Ureter (tissue), 1 donor: ENCODE measurements at places on chromosomes 5 and 9. TPM values are rescaled to one million over a fixed set of nuclear protein-coding genes. Genes with fewer than 3 reads are reported as not detected.

PKN3 gene
- 11.1 TPM for total RNA-seq

GZMA gene
- 2.1 TPM for total RNA-seq

- DNase-seq = no peak
These were observed 23.9 kb downstream of the ERGIC1 start for GRCh38 chr5:172857982-172858381.

DNA sequence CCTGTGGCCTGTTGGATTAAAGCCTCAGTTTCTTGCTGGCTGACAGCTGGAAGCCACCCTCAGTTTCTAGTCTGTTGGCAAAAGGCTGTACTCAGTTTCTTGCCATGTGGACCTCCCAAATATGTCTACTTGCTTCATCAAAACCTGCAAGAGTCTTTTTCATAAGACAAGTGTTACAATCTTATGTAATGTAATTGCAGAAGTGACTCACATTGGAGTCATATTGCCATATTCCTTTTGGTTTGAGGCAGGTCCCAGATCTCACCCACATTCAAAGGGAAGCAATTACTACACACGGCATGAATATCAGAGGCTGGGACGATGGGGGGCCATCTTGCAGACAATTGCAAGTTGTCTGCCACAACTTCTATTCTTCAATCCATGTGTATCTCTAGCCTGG lies 286.7 kb upstream of the IL12B start:
- DNase-seq = no peak

DNA sequence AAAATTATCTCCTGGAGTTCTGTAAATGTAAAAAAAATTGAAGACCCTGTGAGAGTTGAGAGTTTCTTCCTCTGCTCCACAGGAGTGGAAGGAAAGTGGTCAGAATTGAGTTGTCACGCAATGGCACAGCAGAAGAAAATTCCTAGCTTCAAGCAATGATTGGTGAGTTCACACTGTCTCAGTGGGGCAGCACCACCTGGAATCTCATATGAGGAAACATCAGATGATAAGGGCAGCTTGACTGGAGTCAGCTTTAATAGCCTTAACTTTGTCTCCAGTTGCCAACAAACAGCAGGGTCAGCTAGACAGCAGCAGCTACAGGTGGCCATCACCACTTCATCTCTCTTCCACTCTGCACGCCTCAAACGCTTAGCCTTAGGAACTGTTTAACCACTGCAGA lies 211.1 kb downstream of the EFNA5 start:
- DNase-seq = no peak
